ENCODE measurements at places on chromosomes 7 and 10.
A peak's percentile ranks its signal among the peaks of the same experiment; 100 is the strongest.

DNA sequence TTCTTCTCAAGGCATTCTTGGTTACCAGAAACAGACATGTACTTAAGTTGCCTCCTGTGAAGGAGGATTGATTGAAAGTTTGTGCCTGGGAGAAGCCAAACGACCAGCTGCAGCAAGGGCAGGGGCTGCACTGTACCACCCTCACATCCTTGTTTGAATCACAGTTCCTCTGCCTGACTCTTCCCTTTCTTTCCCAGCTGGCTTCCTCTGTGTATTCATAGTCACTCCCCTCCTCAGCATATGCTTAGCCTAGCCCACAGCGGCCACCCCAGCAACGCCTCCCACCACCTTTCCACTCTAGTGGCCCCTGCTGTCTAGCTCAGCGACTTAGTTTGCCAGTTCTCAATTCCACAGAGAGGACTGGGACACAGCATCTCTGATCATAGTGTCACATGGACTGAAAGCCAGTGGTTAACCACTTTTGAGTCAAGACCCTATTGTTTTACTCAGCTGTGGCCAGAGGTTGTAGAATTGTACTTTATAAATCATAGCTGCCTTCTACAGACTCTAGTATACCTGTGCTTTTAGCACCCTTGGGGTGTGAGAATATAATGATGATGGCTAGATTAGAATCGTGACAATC is 643.0 kb downstream of the SUGCT start:
- DNase-seq, result no peak

GRCh38 chr7:44063547-44063893 is 1.8 kb downstream of the PGAM2 start:
- DNase-seq, result no peak

DNA sequence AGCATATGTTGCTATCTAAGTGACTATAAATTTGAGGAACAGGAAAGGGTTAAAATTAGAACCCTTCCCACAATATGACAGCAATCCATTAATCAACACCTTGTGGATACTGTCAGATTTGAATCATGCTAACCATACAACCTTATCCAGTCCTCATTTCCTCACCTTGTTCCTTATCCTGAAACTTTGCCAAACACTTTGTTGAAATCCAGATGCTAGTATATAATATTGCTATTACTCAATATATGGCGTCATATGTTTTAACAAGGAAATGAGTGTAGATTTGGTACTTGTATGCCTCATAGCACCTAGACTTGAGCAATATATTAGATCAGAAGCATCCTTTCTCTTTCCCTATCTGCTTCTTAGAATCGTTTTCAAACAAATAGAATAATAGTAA is 66.3 kb upstream of the SLC25A13 start:
- no peak for DNase-seq

- peak; percentile 69 for DNase-seq
Observed at GRCh38 chr7:140230861-140231770, 54.3 kb upstream of the KDM7A start.

GRCh38 chr10:132974886-132975830 is 32.8 kb upstream of the CFAP46 start:
- DNase-seq, result no peak

GRCh38 chr10:15433850-15434537 is 62.9 kb upstream of the FAM171A1 start:
- no peak for DNase-seq

GRCh38 chr7:55778631-55779030 is 83.9 kb downstream of the SEPTIN14 start:
- DNase-seq, result no peak

DNA sequence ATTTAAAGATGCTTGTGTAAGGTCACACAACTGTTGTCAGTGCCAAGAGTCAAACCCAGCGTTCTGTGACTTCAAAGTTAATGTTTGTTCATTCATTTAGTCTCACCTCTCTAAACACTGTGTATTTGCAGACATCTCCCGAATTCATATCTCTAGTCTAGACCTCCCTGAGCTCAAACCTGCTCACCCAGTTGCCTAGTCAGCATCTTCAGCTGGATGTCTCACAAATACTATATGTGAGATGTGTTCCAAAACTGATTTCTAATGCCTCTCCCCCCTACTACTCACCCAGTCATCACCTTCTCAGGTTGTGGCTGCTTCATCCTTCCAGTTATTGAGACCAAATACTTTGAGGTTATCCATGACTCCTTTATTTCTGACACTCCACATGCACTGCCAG is 91.4 kb downstream of the ST7 start:
- DNase-seq, result no peak

- DNase-seq, result no peak
Observed at GRCh38 chr10:13823096-13823708, 236.4 kb downstream of the PRPF18 start.

DNA sequence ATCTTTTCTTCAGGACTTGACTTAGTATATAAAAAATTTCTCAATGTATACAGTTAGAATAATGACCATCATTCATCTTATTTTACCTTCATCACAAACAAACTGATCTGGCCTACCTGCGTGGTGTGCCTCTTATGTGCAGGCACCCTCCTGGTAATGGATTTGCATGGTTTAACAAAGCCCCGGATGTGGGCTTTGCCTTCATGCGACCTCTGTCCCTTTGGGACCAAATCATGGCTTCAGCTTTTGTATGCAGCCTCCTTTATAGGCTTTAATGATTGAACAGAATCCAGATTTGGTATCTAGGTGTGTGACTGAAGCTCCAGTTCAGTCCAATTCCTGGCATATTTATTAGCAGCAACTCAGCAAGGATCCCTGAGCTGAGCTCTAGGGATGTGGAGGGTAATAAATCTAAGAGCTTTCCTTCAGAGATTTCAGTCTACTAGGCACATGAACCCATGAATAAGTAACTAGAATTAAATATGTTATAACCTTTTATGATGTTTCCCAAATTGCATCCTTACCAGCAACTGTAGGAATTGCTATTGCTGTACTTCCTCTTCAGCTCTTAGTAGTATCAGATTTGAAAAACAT is 256.9 kb downstream of the ABCA13 start:
- DNase-seq, result no peak

- no peak for DNase-seq
Observed at GRCh38 chr10:13673156-13673555, 86.4 kb downstream of the PRPF18 start.

DNA sequence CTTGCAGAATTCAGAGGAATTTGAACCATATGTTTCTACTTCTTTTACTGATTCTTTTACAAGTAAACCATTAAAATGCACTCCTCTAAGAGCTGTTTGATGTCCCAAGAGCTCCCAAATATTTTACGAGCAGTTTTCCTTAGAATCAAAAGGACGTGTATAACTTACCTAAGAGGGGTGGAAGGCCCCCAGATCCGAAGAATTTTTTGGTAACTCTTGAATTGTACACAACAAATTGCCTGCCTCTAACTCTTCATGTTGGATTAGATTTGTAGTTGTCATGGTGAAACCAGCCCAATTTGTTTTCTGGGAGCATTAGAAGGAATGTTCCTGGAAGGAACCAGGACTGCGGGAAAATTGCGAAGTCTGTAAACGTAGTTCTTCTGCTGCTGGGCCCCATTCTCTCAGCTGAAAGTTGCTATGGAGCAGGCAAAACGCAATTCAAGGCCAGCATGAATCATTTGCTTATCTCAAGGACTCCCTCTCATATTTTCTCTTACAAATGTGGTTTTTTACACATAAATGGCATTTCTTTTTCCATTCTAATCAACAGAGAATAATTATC is 124.8 kb upstream of the TMEM72 start:
- no peak for DNase-seq

GRCh38 chr10:23534326-23534725 is 95.5 kb downstream of the OTUD1 start:
- no peak for DNase-seq

- DNase-seq, result no peak
Observed at GRCh38 chr10:1120801-1121211, 64.6 kb downstream of the WDR37 start.

DNA sequence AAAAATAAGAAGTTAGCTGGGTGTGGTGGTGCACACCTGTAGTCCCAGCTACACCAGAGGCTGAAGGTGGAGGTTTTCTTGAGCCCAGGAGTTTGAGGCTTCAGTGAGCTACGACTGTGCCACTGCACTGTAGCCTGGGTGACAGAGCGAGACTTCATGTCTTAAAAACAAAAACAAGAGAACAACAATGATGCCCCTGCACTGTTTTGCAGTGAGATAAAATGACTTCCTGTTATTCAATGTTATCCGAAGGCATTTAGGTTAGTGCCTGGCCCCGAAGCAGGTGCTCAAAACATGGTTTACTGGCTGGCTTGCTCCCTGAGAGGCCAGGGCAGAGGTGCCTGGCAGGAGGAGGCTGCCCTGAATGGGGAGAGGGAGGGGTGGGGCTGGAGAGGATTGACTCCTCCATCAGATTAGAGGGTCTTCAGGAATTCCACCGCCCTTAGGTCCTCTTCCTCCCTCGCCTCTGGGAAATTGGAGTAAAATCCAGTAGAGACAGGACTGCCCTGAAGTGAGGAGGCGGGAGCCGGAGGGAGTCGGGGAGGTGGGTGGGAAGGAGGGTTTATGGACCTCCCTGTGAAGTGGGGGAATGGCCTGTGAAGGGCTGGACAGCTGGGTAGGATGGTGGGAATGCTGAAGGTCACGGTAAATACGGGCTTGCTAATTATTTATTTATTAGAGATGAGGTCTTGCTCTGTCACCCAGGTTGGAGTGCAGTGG is 6.8 kb upstream of the CLDN4 start:
- DNase-seq, result no peak

DNA sequence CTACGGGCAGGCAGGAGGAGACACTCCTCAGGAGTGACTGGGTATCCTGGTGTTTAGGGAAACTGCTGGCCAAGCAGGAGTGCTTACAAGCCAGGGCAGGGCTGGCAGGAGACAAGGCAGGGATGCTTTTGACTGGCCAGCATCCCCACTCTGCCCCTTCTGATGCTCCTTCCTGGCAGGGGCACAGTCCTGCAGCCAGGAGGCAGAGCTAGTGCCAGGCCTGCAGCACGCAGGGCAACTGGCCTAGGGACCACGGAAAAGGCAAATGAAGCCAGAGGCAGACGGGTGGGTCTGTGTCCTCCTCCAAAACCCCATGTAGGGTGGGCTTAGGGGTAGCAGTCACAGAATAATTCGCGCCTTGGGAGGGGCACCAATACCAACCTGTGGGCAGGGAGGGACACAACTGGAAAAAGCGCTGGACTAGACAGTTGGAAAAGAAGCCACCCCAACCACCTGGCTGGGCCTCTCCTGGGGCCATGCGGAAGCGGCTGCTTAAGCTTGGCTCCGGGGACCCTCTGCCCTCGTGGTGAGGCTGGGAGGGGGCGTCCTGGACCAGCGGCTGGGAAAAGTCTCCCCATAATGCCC is 4.8 kb downstream of the IMPDH1 start:
- DNase-seq, result no peak

GRCh38 chr7:159237022-159237653 is 92.5 kb upstream of the VIPR2 start:
- DNase-seq, result no peak

- no peak for DNase-seq
Observed at GRCh38 chr10:44946205-44946604, 13.4 kb upstream of the RASSF4 start.

Data from 8988T (cell line).